ENCODE measurements at places on chromosomes 5 and 9. TPM values are rescaled to one million over a fixed set of nuclear protein-coding genes. Genes with fewer than 3 reads are reported as not detected.

SPATA31E1 gene
- not detected for total RNA-seq

BHMT2 gene
- total RNA-seq, result not detected

GADD45G gene
- total RNA-seq, result 1.1 TPM

KIF4B gene
- not detected for total RNA-seq

PCDHGB5 gene
- total RNA-seq, result 0.61 TPM

WDR31 gene
- 1.4 TPM for total RNA-seq

AP3S1 gene
- total RNA-seq, result 43.8 TPM

KCNN2 gene
- not detected for total RNA-seq

GRM6 gene
- not detected for total RNA-seq

LMX1B gene
- total RNA-seq, result not detected

OTP gene
- not detected for total RNA-seq

RARS1 gene
- 84.2 TPM for total RNA-seq

TMEM174 gene
- not detected for total RNA-seq

LVRN gene
- total RNA-seq, result 0.25 TPM

ADAMTS6 gene
- 0.63 TPM for total RNA-seq

PCDH12 gene
- not detected for total RNA-seq

ACTBL2 gene
- not detected for total RNA-seq

GPX8 gene
- not detected for total RNA-seq

LRRC26 gene
- total RNA-seq, result not detected

EGFL7 gene
- total RNA-seq, result not detected

BARHL1 gene
- total RNA-seq, result not detected

ALDH1A1 gene
- total RNA-seq, result not detected

IFNK gene
- not detected for total RNA-seq

PHAX gene
- 25.8 TPM for total RNA-seq

OGN gene
- total RNA-seq, result not detected

KYAT1 gene
- total RNA-seq, result 18.2 TPM

B4GALT1 gene
- 45.6 TPM for total RNA-seq

CARTPT gene
- total RNA-seq, result not detected

PCDHB3 gene
- total RNA-seq, result not detected

IFT74 gene
- 8.1 TPM for total RNA-seq

IL3 gene
- not detected for total RNA-seq

CD14 gene
- total RNA-seq, result 0.38 TPM

PDCD1LG2 gene
- total RNA-seq, result 0.56 TPM
